ENCODE measurements at places on chromosomes 12 and 14. TPM values are rescaled to one million over a fixed set of nuclear protein-coding genes. Genes with fewer than 3 reads are reported as not detected.

Gene USP44
- 18.7 TPM for total RNA-seq

DNA sequence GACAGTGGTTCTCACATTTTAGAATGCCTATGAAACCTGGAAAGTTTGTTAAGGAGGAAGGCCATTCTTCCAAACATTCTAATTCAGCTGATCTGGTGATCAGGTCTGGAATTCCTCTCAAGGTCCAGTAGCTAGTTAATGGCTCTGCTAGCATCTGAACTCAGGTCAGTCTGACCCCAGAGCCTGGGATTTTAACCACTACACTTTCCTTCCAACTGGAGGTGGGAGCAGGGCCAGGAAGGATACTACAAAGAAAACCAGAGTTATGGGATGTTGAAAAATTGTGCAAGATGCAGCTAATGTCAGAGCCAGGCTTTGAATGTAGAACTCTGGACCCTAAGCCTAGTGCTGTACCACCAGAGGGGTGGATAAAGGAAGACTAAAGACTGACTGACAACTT lies 73.6 kb upstream of the NID2 start:
- DNase-seq: no peak

DNA sequence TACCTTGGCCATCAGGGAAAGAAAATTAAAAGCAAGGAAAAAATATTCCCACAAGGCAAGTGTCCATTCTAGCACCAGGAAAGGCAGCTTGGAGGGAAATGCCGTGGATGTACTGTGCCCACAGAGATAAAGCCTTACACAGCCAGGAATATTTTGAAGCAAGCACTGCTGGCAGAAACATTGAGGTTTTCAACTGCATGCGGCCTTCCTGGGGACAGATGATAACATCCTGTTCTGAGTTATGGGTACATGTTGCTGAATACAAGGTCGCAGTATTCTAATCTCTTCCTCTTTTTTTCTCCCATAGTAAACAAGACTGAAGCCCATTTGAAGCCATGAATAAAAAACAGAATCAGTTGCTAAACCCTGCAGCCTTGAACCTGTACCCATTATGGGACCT lies 197.1 kb downstream of the BTG1 start:
- DNase-seq: no peak

- no peak for DNase-seq
Measured at GRCh38 chr12:89736995-89737394, 28.4 kb upstream of the ATP2B1 start.

GRCh38 chr12:26058308-26058707 lies 66.5 kb downstream of the BHLHE41 start:
- DNase-seq: no peak

Gene PAPLN
- total RNA-seq: 0.10 TPM

Gene DLK1
- not detected for total RNA-seq

DNA sequence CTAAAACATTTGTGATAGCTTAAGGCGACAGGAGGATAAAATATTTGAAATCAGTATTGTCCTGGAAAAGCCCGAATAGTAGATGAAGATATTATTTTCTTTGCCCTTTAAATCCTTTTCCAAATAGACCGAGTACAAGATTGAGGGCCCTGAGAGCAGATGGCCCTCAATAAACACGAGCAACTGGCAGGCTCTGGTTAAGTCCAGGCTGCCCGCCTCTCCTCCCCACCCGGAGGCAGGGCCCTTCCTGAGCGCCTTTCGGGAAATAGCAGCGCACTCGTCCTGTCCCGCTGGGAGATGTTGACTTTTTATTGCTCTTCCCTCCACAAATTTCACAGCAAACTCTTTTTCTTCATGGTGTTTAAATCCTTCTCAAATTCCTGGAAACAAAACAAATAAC lies 50.8 kb upstream of the MAX start:
- DNase-seq: no peak

Gene RPS6KL1
- 6.5 TPM for total RNA-seq

Gene ATF7
- 22.8 TPM for total RNA-seq

Gene ANG
- total RNA-seq: 1.1 TPM

- no peak for DNase-seq
Measured at GRCh38 chr12:40825156-40825555, 132.9 kb downstream of the CNTN1 start.

Gene CCDC175
- not detected for total RNA-seq

GRCh38 chr12:109963743-109964429 lies 32.3 kb downstream of the GIT2 start:
- DNase-seq: no peak

- DNase-seq: no peak
Measured at GRCh38 chr12:22978962-22979361, 354.0 kb downstream of the ETNK1 start.

DNA sequence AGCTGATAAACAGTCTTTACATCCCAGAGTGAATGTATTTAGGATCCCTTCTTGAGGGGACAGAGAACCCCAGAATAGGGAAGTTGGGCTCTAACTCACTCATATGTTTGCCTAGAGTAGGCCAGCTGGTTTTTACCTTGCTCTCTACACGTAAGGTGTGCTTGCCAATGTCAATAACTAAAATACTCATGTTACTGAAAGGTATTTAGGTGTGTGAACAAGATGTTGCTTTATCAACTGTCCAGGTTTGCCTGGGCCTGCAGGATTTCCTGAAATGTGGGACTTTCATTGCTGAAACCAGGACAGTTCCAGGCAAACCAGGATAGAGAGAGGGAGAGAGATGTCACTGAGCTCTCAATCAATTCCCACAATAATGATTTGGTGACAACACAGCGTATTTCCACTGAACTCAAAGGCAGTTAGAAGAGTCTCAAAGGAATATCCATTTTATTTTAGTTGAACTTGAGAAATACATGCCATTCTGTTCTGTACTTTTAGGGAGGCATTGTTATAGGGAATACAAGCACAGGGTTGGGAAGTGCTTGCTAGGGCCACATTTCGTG lies 171.7 kb downstream of the NRXN3 start:
- no peak for DNase-seq

Gene OTOGL
- total RNA-seq: not detected

Gene ZNF839
- 12.9 TPM for total RNA-seq

Gene NUP107
- total RNA-seq: 156 TPM

- no peak for DNase-seq
Measured at GRCh38 chr12:4653257-4653656, 4.3 kb downstream of the NDUFA9 start.

- no peak for DNase-seq
Measured at GRCh38 chr12:123050331-123050831, 69.9 kb downstream of the ARL6IP4 start.

Gene CAPZA3
- not detected for total RNA-seq

GRCh38 chr12:91982946-91983345 lies 162.7 kb downstream of the BTG1 start:
- DNase-seq: no peak

Gene BICDL1
- 62.7 TPM for total RNA-seq

- DNase-seq: no peak
Measured at GRCh38 chr12:96989916-96990315, 82.9 kb downstream of the NEDD1 start.

GRCh38 chr14:23559010-23559925 lies 3.2 kb downstream of the THTPA start:
- DNase-seq: peak; percentile 70

DNA sequence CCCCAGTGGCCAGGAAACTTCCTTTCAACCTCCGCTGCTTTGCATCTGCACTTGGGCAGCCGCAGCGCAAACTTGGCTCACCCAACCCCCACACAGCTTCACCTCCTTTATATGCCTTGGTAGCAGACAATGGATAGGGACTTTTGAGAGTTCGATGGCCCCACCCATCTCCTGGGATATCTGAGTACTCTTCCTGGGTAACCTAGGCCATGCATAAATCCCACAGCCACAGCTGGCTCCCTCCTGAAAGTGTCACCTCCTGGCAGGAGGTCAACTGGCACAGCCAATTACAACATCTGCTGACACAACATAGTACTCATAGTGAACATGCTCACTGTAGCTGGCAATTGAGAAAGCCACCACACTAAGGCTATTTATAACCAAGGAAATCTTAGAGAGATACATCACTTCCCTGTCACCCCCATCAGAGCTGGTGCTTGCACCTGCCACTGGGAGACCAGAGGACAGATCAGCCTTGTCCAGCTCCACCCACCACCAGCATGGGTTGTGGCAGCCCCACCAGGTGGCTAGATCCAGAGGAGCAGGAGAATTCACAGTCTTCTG lies 410.0 kb downstream of the SYT1 start:
- DNase-seq: no peak

Gene PIANP
- 0.37 TPM for total RNA-seq

- DNase-seq: no peak
Measured at GRCh38 chr14:71300566-71301330, 393.5 kb downstream of the PCNX1 start.

DNA sequence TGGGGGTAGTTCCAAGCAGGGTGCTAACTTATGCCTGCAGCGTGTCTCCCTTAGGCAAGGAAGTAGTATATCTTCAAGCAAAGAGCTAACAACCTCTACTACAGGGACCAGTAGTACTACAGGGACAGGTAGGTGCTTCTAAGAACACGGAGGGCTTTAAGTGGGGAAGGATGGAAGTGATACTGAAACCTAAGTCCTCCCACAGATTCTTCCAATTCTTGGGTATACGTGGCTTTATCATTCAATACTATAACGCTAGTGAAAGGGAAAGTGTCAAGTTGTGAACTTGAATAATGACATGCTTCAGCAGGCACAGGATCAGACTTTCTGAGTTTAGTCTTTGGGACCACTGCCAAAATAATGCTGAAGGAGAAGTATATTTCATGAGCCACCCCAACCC lies 241.7 kb downstream of the CEP128 start:
- no peak for DNase-seq

GRCh38 chr14:104702106-104702505 lies 12.7 kb downstream of the INF2 start:
- no peak for DNase-seq

Gene BIN2
- 34.2 TPM for total RNA-seq

DNA sequence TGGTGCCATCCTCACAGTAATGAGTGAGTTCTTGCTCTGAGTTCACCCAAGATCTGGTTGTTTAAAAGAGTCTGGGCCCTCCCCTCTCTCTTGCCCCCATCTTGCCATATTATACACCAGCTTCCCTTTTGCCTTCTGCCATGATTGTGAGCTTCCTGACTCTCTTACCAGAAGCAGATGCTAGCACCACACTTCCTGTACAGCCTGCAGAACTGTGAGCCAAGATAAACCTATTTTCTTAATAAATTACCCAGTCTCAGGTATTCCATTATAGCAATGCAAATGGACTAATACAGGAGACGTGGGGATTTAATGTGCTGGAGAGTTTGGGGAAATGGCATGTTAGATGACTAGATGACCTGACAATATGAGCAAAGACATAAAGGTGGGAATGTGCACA lies 12.8 kb downstream of the SLC4A8 start:
- DNase-seq: no peak

- DNase-seq: no peak
Measured at GRCh38 chr14:64229489-64229888, 64.7 kb downstream of the ESR2 start.

DNA sequence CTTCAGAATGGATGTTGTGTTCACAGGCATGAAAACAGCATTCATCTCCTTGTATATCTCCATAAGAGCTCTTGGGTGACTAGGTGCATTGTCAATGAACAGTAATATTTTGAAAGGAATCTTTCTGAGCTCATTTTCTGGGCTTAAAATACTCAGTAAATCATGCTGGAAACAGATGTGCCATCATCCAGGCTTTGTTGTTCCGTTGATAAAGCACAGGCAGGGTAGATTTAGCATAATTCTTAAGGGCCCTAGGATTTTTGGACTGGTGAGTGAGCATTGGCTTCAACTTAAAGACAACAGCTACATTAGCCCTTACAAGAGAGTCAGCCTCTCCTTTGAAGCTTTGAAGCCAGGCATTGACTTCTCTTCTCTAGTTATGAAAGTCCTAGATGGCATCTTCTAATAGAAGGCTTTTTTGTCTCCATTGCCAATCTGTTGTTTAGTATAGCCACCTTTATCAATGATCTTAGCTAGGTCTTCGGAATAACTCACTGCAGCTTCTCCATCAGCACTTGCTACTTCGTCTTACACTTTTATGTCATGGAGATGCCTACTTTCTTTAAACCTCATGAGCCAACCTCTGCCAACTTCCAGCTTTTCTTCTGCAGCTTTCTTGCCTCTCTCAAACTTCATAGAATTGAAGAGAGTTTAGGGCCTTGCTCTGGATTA lies 79.6 kb upstream of the PSMA6 start:
- no peak for DNase-seq

DNA sequence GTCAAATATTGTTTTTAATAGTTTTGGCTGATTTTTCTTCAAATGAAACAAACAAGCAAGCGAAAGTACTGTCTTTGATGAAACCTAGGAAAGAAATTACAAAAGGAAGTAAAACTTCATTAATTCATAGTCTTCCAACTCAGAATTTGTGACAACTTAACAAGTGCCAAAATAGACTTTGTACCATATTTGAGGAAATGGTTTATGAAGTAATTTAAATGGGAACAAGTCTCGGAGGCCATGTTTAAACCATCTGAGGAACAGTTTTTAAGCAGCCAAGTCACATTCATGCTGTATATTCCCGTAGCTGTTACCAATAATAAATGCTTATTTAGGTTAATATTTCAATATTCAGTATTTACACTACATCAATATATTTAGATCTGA lies 745 bp upstream of the ARHGDIB start:
- DNase-seq: no peak

DNA sequence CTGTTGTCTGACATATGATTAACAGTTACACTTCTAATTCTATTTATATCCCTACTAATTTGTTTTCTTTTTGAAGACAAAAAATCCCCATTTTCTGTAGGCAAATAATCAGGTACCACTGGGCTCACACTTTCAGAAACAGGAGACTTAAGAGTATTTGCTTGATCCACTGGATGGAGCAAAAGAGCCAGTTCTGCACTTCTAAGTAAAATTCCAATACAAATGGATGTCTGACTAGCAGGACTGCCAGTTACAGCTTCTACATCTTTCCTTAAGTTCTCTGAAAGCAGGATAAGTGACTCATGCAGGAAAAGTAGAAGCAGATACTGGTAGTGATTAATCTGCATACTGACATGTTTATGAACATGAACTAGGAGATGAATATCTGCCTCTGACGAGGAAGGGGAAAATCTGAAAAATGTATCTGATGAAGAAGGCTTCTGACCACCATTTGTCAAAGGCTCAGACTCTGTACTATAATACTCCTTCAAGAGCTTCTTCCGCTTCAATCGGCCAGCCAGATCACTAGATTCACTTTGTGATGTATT lies 73.8 kb upstream of the ANKS1B start:
- DNase-seq: no peak

DNA sequence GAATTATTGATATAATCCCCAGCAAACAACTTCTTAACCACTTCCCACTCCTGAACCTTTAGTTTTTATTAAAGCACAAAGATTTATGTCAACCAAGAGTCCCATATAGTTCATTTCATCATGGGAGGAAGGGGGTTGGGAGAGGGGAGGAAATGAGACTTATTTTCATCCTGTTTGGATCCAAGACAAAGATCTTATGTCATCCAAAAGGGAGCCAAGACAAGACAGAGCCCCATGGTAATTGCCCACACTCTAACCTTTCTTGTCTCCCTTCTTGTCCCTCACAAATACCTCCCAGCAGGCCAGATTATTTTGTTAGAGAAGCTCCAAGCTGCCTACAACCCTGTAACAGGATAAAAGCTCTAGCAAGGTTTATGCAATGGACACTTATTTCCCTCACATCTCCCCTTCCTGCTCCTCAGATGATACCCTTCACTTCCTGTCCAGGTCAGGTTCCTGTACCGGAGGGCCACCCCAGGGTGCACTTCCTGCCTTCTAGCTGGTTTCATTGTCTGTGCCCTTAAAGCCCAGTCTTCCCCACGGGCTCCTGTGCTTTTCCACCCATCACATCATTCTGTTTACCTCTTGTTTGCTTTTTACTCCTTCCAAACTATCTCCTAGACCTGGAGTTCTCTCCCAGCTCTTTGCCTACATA lies 123.7 kb upstream of the MDM1 start:
- peak; percentile 27 for DNase-seq

- DNase-seq: no peak
Measured at GRCh38 chr12:117900561-117900960, 68.2 kb downstream of the KSR2 start.
